ENCODE measurements at places on chromosomes 11 and 22.
A peak's percentile ranks its signal among the peaks of the same experiment; 100 is the strongest.

DNA sequence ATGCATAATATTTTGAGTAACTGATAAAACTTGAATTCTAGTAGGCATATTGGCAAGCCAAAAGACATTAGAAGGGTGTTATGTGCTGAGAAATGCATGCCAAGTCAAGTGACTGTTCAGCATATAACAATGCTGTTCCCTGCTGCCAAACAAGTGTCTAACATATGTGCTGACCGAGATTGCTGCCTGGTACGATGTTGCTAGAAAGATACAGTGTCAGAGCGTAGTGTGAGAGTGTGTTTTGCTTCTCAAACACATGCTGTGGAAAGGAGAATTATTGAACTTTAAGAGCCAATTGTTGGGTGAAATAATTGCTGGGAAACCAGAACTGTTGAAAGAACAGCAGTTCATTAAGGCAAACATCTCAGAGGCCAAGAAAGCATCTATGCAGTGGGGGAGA lies 71.3 kb upstream of the GRIA4 start:
- DNase-seq: no peak

GRCh38 chr11:125343086-125343717 lies 152.9 kb downstream of the FEZ1 start:
- no peak for DNase-seq

DNA sequence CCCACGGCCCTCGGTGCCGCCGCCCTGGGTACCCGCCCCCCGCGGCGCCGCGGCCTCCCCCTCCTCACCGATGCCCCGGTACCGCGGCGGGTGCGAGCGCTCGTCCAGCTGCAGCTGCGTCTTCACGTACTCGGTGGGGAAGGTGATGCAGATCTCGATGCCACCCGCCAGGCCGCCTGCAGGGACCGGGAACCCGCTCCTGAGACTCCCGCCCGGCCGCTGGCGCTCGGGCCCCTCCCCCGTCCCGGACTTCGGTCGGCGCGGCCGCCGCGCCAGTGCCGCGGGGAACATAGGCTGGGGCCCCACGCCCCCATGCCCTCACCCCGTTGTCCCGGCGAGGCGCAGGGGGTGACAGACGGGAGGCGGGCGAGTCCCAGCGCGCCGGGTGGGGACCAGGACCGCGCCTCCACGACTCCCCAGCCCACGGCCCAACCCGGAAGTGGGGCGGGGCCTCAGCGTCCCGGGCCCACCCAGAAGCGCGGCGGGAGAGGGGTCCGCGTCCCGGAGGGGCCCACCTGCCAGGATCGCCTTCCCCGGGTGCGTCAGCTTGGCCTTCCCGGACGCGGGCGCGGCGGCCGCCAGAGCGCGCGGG lies 375 bp downstream of the SLC25A1 start:
- DNase-seq: peak; percentile 47

GRCh38 chr22:37551981-37552380 lies 8.3 kb upstream of the CDC42EP1 start:
- DNase-seq: no peak

DNA sequence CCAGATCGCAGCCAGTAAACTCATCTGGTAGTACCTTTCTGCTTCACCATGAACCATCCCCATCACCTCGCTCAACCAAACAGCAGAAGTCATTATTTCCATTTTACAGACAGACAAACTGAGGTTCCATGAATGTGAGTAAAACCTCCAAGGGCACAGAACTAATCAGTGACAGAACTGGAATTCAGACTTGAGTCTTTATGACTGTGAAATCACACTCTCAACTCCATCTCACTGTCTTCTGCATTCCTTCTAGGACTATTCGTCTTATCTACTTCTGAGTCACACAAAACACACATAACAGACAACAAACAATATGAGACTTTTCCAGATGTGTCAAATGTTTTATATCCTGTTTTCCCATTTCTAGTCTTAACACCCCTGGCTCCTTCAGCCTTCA lies 9.3 kb upstream of the NUP50 start:
- DNase-seq: no peak

- no peak for DNase-seq
Measured at GRCh38 chr11:116544721-116545120, 228.1 kb downstream of the BUD13 start.

DNA sequence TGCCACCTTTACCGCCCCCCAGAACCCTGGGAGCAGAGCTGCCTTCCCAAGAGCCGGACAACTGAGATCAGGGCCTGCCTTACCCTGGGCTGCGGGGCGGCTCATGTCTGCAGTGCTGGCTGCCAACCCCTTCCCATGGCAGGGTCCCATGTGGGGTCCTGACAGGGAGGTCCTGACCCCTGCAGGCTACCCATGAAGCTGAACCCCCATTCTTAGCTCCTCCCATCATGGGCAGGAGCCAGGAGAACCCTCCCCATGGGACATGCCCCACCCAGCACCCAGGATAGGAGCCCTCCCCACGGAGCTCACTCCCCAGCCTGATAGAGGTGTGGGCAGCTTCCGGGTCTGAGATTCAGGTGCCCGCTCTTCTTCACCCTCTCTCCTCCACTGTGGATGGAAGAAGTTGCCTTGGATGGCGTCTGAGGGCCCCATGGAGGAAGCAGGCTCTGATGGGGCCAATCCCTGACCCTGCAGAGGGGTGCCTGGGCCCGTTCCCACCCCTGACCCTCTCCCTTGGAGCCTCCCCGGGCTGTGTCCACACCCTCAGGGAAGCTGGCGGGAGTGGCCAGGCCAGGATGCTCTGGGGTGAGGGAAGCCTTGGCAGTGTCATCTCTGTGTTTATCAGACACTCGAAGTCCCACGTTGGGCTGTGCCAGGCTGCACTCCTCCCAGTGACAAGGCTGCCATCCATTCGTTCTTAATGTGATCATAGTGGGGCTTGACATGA lies 1508.2 kb downstream of the BRD1 start:
- DNase-seq: no peak

DNA sequence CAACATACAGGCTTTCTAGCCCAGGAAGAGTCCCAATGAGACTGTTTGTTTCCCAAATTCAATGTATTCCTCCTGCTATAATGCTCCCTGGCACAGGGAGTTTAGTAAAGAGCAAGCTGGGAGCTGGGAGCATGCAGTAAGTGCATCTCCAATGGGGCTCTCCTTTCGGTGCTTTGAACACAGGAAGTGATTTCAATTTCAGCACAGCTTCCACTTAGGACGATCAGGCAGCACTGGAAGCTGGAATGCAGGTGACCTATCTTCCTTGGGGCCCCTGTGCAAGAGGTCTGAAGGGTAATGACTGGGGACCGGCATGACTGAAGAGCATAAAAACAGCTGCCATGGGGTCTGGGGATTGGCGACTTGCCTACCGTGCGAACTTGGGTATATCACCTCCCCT lies 76.0 kb downstream of the LARGE1 start:
- DNase-seq: no peak

DNA sequence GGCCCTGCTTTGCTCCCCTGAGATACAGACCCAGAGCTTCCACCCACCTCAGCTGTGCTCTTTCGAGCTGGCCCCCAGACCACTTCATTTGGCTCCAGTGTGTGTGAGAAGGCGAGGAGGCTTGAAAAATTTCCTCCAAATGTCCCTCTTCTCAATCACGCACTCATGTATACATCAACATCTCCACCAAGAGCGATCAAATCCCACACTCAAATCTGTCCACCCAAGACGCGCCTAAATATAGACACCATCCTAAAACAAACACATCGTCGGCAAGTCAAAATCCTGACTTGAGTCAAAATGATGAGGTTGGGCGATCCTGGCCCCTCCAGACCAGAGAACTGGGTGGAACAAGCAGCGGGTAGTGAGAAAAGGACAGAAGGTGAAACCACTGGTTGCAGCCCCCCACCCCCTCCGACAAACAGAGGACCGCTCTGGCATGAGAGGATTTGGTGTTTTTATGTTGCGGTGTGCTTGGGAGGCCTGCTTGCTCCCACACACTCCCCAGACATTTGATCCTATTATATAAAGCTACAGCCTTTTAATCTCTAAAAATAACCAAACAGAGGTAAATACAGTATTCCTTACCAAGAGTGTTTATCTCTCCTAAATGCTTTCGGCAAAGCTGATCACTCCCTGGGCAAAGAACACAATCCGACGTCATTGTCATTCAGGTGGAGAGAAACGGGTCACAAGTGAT lies 10.2 kb downstream of the MN1 start:
- DNase-seq: no peak

DNA sequence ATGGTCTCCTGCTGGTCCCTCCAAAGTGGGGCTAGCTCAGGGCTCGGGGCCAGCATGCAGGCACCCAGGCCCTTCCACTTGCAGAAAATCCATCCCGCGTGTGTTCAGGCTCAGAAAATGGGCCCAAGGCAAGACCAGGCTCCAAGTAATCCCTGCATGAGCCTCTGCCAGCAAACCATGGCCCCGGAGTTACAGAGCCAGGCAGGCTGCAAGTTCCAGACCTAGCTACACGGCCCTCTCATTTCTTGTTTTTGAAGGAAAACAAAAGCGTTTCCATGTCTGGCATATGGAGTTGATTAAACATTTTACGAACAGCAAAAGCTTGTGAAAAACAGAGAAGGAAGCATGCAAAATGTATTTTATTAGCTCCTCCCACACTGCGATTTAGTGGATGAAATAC lies 29.7 kb downstream of the KIAA0930 start:
- no peak for DNase-seq

GRCh38 chr11:111776398-111777093 lies 10.4 kb upstream of the PPP2R1B start:
- DNase-seq: no peak

DNA sequence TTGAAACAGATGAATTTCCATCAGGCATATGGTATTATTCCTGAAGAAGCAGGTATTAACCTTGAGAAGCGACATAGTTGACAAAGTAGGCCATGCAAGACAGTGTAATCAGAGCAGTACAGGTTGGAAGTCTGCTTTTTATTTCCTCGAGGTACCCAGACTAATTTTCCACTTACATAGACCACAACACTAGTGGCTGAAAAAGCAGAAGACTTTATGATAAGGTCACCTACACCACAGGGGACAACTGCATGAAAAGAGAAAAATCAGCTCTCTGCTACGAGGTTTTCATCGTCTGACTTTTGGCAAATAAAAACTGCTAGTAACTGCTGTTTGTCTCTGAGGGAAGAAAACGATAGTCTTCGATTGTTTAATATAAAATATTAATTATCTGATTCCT lies 77.5 kb downstream of the CNTN5 start:
- DNase-seq: no peak

- no peak for DNase-seq
Measured at GRCh38 chr11:72582206-72583176, 91.7 kb downstream of the PDE2A start.

GRCh38 chr11:32890843-32891656 lies 1.6 kb upstream of the QSER1 start:
- DNase-seq: no peak

Data from activated gamma-delta T cell treated with Interleukin-2 at 50 U/mL for 16 hours (primary cell).